ENCODE measurements at places on chromosomes 16 and 17. TPM values are rescaled to one million over a fixed set of nuclear protein-coding genes. Genes with fewer than 3 reads are reported as not detected.

- H3K36me3 ChIP-seq: no peaks in the 10 kb centered on the region
- H3K27me3 ChIP-seq: peaks cover 5% of the 10 kb centered on the region
- no peak overlapping the region for H3K4me3 ChIP-seq
- H3K4me1 ChIP-seq: no peaks in the 10 kb centered on the region
- no peak overlapping the region for H3K27ac ChIP-seq
These were observed 45.9 kb upstream of the B4GALNT2 start for GRCh38 chr17:49086649-49087048.

GRCh38 chr17:63550817-63551639 is 751 bp downstream of the DCAF7 start:
- H3K4me1 ChIP-seq: peaks cover 13% of the 10 kb centered on the region
- H3K4me3 ChIP-seq: peak overlapping the region; percentile 97

ASB16 gene
- not detected for polyA plus RNA-seq

- peaks cover 10% of the 10 kb centered on the region for H3K36me3 ChIP-seq
- H3K4me3 ChIP-seq: no peak overlapping the region
- peaks cover 50% of the 10 kb centered on the region for H3K4me1 ChIP-seq
- H3K27ac ChIP-seq: peak overlapping the region; percentile 89
These were observed 239.4 kb downstream of the MRTFB start for GRCh38 chr16:14310519-14310991.

DNA sequence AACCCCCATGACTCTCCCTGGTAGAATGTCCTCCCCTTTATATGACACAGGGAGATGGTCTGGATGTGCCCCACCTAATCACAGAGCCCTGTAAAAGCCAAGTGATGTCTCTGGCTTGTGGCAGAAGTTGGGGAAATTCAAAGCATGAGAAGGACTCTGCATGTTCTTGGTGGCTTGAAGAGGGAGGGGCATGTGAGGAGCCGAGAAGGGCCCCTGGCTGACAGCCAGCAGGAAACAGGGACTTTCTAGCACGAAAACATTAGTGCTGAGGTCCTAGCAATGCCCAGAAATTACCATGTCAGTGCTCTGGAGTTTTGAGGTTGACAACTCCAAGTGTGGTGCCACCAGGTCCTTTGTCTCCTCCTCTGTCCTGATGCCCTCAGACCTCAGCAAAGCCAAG is 75.9 kb downstream of the USP22 start:
- no peak for DNase-seq
- H3K27me3 ChIP-seq: peaks cover 4% of the 10 kb centered on the region

DNA sequence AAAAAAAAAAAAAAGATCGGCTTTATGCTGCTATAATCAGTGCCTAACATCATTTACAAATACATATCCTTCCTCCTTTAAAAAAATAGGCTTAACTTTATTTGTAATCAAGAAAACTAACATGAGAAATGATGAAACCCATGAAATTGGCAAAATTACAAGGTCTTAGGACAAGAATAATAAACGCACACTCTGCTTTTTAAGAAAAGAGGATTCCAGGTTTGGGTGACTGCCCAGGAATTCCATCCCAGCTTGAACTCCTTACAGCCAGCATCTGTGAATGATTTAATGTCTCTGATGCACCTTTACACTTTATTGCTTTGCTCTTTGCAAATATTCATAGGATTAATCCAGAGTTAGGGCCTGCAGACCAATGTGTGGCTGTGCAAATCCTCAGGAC is 196.0 kb downstream of the CBLN1 start:
- no peaks in the 10 kb centered on the region for H3K36me3 ChIP-seq
- DNase-seq: no peak
- H3K4me1 ChIP-seq: no peaks in the 10 kb centered on the region
- no peaks in the 10 kb centered on the region for H3K27me3 ChIP-seq
- no peak overlapping the region for H3K4me3 ChIP-seq

DNA sequence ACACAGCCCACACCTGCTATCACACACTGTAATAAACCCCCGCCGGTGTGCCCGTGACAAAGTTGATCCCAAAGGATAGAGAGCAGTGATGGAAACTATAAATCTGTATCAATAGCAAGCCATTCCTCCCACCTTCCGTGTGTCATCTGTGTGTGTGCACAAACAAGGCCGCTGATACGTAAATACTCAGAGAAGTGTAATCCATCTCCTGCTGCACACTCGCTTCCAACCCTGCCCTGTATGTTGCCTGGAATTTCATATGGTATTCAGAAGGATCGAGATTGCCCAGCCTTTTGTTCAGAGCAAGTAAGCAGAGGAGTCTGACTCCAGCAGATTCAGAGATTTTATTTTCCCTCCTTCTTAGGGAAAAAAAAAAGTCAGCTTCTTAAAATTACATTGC is 581.1 kb upstream of the ZFHX3 start:
- no peaks in the 10 kb centered on the region for H3K36me3 ChIP-seq
- H3K27me3 ChIP-seq: no peaks in the 10 kb centered on the region
- no peak for DNase-seq
- H3K4me1 ChIP-seq: no peaks in the 10 kb centered on the region
- no peak overlapping the region for H3K4me3 ChIP-seq
- no peak overlapping the region for H3K27ac ChIP-seq

KPNB1 gene
- polyA plus RNA-seq: 167 TPM

DNA sequence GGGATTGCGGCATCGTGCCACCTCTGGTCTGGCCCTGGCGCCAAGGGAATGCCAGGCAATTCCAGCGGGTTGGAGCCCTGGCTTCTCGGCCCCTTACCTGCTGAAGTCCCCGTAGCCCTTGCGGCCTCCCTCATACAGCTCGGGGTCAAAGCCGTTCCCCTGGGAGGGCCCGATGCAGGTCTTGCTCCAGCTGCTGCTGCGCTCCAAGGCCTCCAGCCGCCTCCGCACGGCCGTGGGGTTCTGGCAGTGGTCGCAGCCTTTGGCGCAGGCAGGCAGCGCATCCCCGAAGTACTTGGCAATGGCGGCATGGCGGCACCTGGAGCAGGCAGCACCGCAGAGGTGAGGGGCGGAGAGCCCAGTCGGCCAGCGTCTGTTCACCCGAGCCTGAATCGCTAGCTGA is 1.9 kb upstream of the SMIM5 start:
- peaks cover 8% of the 10 kb centered on the region for H3K36me3 ChIP-seq
- peaks cover 15% of the 10 kb centered on the region for H3K4me1 ChIP-seq
- H3K27me3 ChIP-seq: no peaks in the 10 kb centered on the region
- H3K27ac ChIP-seq: no peak overlapping the region
- no peak for DNase-seq
- H3K4me3 ChIP-seq: no peak overlapping the region

GRCh38 chr17:51736356-51736755 is 422.2 kb downstream of the CA10 start:
- H3K27me3 ChIP-seq: no peaks in the 10 kb centered on the region
- no peaks in the 10 kb centered on the region for H3K36me3 ChIP-seq
- no peak overlapping the region for H3K27ac ChIP-seq
- H3K4me3 ChIP-seq: no peak overlapping the region
- H3K4me1 ChIP-seq: no peaks in the 10 kb centered on the region
- no peak for DNase-seq

PALB2 gene
- 11.0 TPM for polyA plus RNA-seq

DNA sequence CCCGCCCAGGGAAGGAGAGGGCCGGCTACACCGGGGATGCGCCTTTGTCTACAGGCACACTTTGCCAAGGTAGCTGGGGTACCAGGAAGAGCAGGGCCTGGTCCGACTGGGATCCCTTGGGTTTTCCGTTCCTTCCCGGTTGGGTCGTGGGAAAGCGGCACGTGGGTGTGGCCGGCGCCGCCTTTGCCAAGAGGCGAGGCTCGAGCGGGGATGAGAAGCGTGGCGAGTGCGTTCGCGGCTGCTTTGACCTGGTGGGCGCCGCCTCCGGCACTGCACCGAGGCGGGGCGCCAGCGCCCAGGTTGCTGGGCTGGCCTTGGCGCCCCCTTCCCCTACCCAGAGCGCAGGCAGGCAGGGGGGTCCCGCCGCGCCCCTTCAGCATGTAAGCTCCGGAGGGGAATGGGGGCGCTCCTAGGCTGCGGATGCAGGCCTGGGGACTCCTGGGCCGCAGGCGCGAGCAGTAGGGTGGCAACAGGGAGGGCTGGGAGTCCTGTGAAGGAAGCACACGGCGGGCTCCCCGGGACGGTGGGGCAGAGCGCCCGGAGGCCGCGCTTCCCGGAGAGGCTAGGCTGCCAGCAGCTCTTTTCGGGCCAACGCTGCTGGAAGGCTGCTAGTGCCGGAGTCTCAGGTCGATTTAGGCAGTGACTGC is 2.0 kb downstream of the HAS3 start:
- no peak for DNase-seq
- peak overlapping the region; percentile 60 for H3K27ac ChIP-seq
- no peaks in the 10 kb centered on the region for H3K27me3 ChIP-seq
- peaks cover 29% of the 10 kb centered on the region for H3K36me3 ChIP-seq

GRCh38 chr17:7266784-7267183 is 4.5 kb upstream of the CLDN7 start:
- DNase-seq: no peak
- H3K36me3 ChIP-seq: no peaks in the 10 kb centered on the region
- no peak overlapping the region for H3K27ac ChIP-seq
- H3K27me3 ChIP-seq: no peaks in the 10 kb centered on the region
- no peak overlapping the region for H3K4me3 ChIP-seq
- peaks cover 16% of the 10 kb centered on the region for H3K4me1 ChIP-seq

DNA sequence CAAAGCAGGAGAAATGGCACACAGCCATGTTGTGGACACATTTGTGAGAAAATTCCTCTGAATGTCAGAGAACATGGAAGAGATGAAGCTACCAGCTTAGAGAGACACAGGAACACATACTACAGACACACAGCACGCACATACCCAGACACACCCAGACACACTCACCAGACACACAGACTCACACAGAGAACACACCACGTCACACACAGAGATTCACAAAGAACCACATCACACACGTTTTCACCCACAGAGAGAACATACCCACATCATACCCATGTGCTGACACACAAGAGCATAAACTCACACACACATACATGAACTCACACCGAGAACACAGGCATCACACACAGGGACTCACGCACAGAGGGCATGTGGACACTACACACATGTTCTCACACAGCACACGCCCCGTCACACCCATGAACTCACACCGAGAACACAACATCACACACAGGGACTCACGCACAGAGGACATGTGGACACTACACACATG is 124.9 kb downstream of the METRNL start:
- H3K4me1 ChIP-seq: no peaks in the 10 kb centered on the region
- H3K27ac ChIP-seq: no peak overlapping the region
- H3K27me3 ChIP-seq: peaks cover 7% of the 10 kb centered on the region
- H3K36me3 ChIP-seq: no peaks in the 10 kb centered on the region
- no peak for DNase-seq
- no peak overlapping the region for H3K4me3 ChIP-seq

DNA sequence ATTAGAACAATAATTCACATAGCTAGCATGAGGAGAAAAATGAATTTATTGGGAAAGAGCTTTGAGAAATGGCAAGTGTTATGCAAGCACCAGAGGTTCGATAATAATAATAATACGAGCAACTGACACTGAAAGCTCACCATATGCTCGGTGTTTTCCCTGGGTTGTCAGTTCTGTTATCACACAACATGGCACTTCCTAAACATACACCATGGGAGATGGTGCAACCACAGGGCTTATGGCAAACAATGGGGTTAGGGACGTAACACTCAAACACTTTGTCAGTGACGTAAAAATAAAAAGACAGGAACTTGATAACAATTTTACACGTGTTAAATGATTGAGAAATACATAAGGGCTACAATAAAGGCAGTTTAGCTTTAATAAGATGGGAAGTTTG is 23.7 kb downstream of the OR1D5 start:
- no peak overlapping the region for H3K27ac ChIP-seq
- peaks cover 5% of the 10 kb centered on the region for H3K36me3 ChIP-seq
- no peak overlapping the region for H3K4me3 ChIP-seq
- H3K4me1 ChIP-seq: no peaks in the 10 kb centered on the region

DNA sequence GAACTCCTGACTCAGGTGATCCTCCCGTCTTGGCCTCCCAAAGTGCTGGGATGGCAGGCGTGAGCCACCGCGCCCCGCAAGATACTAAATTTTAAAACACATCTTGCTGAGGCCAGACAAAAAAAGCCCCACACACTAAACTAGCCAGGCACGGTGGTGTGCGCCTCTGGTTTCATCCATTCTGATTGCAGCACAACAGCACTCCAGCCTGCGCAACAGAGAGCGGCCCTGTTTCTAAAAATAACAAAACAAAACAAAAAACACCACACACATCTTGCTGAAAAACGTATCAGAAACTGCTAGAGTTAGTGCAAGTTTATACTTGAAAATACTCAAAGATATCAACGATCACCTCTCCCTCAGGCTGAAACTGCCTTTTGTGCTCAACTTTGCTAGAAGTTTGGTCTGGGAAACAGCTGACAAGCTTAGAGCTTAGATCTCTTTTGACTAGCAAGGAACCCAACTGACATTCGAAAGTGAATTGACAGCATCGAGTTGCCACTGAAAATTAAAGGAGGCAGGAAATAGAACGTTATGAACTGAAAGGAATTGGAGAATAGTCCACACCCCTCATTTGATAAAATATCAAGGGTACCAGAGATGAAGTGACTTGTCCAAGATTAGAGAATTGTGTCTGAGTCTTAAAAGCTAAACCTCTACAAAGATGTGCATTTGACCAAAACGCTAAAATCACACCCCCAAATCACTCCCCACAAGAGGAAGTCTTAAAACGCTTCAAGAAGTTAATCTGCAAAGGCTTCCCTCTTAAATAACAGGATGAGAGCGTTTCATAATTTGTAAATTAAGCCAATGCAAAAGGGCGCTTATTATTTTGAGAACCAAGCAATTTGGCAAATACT is 908 bp downstream of the COG4 start:
- H3K4me1 ChIP-seq: peaks cover 26% of the 10 kb centered on the region
- H3K27ac ChIP-seq: peak overlapping the region; percentile 92
- peaks cover 2% of the 10 kb centered on the region for H3K36me3 ChIP-seq
- no peaks in the 10 kb centered on the region for H3K27me3 ChIP-seq
